ENCODE measurements at places on chromosomes 3 and 15.

DNA sequence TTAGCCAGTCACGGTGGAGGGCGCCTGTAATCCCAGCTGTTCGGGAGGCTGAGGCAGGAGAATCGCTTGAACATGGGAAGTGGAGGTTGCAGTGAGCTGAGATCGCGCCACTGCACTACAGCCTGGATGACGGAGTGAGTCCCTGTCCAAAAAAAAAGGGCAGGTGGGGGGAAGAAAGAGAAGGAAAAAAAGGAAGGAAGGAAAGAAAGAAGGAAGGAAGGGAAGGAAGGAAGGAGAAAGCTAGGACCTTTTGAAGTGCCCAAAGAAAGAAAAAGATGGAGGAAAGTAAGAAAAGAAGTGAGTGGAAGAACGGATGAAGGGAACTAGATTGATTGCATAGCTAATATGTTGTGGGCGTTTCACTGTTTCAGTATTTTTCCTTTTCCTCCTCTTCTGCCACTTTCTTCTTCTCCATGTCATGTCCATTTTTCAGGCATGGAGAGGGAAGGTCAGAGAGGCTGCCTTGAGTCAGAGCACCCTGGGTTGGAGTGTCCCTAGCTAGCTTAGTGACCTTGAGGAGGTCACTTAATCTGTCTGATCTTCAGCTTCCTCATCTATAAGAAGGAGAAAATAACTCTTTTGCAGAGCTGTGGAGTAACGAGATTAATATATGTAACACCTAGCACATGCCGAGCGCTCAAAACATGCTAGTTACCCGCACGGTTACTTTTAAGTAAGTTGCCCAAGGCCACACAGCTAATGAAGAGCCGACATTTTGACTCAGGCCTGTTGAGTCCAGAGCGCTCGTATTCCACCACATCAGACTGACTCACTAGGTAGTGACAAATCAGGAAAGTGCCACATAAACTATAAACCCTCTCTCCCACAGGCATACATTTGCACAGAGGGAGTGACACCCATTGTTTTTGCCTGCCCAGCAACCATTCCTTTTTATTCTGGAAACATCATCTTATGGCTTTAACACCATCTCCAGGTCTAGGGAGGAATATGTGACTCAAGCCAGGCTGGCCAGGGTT is 42.2 kb downstream of the BHLHE40 start:
- H3K36me3 ChIP-seq, result no peaks in the 10 kb centered on the region
- no peak overlapping the region for H3K4me3 ChIP-seq
- no peak overlapping the region for H3K27ac ChIP-seq
- no peaks in the 10 kb centered on the region for H3K27me3 ChIP-seq
- no peak for DNase-seq
- no peaks in the 10 kb centered on the region for H3K4me1 ChIP-seq

DNA sequence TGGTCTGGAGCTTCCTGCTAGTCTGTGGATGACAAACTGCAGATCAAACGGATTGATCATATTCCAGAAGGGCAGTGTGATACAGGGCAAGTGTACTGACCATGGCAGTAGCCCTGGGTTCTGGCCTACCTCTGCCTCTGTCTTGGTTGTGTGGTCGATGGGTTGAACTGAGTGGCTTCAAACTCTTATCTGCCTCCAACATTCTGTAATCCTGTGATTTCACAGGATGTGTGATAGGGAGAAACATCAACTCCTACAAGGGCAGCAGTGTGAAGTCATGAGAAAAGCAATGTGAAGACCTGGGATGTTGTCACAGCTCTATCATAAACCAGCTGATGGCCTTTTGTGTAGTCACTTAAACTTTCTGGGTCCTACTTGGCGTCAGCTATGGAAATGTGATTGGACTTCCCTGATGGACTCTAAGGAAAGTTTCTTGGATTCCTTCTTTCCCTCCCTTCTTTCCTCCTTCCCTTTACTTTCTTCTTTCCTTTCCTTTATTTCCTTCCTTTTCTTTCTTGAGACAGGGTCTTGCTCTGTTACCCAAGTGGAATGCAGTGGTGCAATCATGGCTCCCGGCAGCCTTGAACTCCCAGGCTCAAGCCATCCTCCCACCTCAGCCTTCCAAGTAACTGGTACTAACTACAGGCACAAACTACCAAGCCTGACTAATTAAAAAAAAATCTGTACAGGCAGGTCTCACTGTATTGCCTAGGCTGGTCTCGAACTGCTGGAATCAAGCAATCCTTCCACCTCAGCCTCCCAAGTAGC is 114.8 kb downstream of the BBX start:
- H3K27ac ChIP-seq, result no peak overlapping the region
- no peaks in the 10 kb centered on the region for H3K36me3 ChIP-seq
- H3K4me3 ChIP-seq, result no peak overlapping the region
- DNase-seq, result no peak
- H3K4me1 ChIP-seq, result no peaks in the 10 kb centered on the region

DNA sequence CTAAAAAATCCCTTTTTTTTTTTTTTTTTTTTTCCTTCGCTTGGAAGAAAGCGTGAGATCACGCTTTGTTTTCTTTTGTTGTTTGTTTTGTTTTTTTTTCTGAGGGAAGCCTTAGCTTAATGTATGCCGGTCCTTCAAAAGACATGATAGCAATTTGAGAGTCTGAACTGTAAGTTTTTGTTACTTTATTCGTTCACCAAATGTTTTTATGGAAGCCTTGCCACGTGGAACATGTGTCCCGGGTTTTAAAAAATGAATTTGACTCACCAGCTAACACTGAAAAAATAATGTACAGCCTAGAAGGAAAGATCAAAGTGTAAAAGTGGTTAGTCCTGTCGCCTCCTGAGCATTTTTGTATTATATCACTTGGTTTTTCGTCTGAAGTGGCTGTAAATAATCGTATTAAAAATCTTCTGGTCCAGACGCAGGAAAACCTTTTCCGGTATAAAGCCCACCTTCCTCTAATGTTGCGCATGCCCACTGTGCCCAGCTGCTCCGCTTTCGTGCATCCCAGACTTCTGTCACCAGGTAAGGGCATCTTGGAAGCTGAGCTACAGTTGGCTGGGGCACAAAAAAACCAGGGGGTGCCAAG is 795 bp upstream of the MYNN start:
- peak overlapping the region; percentile 97 for H3K27ac ChIP-seq
- peak overlapping the region; percentile 93 for H3K4me3 ChIP-seq
- DNase-seq, result no peak

- DNase-seq, result no peak
These were observed 194.0 kb upstream of the LMCD1 start for GRCh38 chr3:8307545-8308110.

DNA sequence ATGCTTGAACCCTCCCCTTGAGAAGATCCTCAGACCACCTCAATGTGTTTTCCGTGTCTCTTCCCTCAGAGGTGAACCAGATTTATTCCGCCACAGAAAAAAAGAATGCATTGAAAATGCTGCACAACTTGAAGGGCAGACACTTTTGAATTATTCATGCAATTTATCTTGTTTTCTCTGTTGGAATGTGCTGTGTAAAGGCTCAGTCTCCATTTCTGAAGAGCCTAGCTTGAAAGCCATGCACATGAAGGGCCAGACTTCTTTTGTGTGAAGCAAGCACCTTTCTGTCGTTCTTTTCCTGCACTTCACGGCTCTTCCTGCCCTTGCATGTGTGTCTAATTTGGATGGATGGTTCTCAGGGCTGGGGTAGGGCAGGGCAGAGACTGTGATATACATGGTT is 79.0 kb upstream of the ATP13A5 start:
- no peak overlapping the region for H3K27ac ChIP-seq
- no peaks in the 10 kb centered on the region for H3K4me1 ChIP-seq
- H3K36me3 ChIP-seq, result no peaks in the 10 kb centered on the region

DNA sequence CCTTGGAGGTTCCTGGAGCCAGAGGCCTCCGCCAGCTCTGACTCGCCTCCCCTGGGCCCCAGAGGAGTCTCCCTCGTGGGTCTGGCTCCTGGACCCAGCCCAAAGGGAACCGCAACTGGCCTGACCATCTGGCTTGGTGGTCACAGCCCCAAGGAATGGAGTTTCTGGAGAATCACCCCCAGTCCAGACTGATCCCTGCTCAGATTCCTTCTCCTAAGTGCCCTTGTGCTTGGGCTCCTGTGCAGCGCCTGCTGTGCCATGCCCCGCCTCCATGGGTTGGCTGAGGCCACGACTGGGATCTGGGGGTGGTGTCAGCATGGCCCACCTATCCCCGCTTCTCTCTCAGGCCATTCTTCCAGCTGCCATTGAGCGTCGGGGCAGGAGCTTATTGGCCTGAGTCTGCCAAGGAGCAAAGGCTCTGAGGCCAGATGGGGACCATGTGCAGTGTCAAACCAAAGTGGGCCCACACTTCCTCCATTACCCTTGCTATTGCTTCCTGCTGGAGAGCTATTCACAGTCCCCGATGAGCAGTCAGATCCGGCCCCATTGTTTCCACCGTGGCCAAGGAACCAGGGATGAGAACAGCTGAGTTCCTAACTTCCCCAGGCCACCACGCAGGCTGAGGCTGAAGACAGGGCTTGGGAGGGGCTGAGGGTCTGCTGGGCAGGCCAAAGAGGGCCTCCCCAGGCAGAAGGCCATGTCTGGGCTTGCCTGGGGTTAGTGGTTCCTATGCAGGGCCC is 19.0 kb downstream of the CSPG4 start:
- H3K4me3 ChIP-seq, result no peak overlapping the region
- no peaks in the 10 kb centered on the region for H3K36me3 ChIP-seq
- DNase-seq, result no peak
- H3K4me1 ChIP-seq, result peaks cover 12% of the 10 kb centered on the region

DNA sequence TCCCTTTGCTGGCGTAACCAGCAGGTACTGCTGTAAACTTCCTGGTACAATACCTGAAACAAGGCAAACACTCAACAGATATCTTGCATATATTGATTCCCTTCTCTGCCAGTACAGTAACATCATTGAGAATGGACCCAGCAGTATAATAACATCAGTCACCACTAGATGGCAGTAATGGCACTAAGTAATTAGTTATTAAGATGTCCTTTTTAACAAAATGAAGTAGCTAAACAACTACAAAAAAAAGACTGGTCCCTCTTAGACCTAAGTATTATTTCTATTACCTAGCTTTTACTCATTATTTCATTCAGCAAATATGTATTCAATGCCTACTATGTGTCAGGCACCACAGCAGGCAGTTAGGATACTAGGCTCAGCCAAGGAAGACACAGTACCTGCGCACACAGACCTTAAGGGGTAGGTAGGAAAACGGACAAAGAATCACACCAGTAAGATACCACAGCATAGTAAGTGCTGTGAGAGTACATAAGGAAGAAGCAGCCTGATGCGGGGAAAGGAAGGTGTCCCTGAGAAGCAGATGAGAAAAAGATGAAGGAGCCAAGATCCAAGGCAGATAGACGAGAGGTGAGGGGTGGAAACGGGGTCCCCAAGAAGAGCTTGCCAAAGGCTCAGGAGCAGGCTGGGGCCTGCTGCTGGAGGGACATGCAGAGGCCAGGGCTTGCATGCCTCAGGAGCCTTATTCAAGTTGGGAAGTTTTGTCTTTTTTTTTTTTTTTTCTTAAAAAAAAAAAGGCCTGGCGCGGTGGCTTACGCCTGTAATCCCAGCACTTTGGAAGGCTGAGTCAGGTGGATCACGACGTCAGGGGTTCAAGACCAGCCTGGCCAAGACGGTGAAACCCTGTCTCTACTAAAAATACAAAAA is 102.7 kb upstream of the CHD2 start:
- DNase-seq, result peak; percentile 81
- H3K27me3 ChIP-seq, result no peaks in the 10 kb centered on the region
- no peaks in the 10 kb centered on the region for H3K36me3 ChIP-seq
- H3K4me1 ChIP-seq, result no peaks in the 10 kb centered on the region
- no peak overlapping the region for H3K4me3 ChIP-seq

DNA sequence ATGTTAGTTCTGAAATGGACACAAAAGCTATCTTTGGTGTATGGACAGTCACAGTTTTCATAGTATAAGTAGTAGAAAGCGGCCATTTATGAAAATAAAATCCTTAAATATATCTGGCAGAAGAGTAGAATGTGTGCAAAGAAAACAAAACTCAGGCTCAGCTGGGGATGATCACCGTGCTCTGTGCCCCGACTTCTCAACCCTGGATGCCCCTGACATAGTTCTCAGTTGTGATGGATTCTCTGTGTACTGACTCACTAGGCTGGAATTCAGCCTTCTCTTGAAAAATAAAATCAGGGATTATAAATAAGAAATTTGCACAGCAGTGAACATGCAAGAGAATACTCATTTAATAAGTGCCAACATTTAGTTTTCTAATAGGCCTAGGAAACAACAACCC is 925.1 kb upstream of the NR2F2 start:
- no peak for DNase-seq
- no peaks in the 10 kb centered on the region for H3K27me3 ChIP-seq
- H3K4me3 ChIP-seq, result no peak overlapping the region
- H3K4me1 ChIP-seq, result no peaks in the 10 kb centered on the region
- H3K27ac ChIP-seq, result no peak overlapping the region

DNA sequence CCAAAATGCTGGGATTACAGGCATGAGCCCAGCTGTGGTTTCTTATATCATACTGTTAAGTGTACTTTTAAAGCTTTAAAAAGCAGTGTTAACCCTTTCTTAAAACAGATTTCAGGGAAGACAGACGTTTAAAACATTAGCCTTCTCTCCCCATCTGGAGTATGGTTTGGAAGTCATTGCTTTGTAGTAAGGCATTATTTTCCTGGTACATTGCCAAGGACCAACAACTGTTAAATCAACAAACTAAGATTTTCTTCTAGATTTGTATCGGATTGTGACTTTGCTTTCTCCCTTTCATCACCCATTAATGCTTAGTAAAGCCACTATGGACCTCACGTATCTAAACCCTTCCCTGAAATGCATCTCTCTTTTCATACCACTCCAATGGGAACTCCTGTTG is 50.5 kb downstream of the UBE2E1 start:
- no peak overlapping the region for H3K4me3 ChIP-seq
- no peaks in the 10 kb centered on the region for H3K27me3 ChIP-seq
- H3K36me3 ChIP-seq, result no peaks in the 10 kb centered on the region
- no peak for DNase-seq
- H3K4me1 ChIP-seq, result no peaks in the 10 kb centered on the region

- H3K27ac ChIP-seq, result no peak overlapping the region
- no peaks in the 10 kb centered on the region for H3K4me1 ChIP-seq
- no peaks in the 10 kb centered on the region for H3K27me3 ChIP-seq
- no peak overlapping the region for H3K4me3 ChIP-seq
- DNase-seq, result no peak
- no peaks in the 10 kb centered on the region for H3K36me3 ChIP-seq
These were observed 127.8 kb upstream of the SLC7A14 start for GRCh38 chr3:170713653-170714052.
